ENCODE measurements at places on chromosomes 3 and 15.

GRCh38 chr3:136751316-136752171 lies 634 bp downstream of the STAG1 start:
- DNase-seq, result peak; percentile 45

- DNase-seq, result peak; percentile 55
Observed at GRCh38 chr3:51389423-51390183, 1.5 kb upstream of the RBM15B start.

- DNase-seq, result no peak
Observed at GRCh38 chr3:143092191-143092590, 27.4 kb upstream of the CHST2 start.

DNA sequence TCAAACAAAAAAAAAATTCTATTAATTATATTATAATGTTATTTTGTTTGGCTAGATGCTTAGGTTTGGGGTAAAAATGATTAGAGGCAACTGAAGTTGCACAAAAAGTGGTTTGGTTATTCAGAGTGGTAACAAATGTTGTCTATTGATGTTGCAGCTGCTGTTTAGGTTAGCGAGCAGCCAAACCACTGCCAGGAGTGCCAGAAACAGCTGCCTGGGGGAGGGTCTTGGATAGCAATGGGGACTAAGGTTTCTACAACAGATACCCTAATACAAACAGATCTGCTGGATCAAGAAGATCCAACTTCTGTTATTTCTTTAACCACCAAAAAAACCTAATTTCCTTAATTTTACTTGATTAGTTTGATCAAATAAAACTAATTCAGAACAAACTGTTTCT lies 26.6 kb downstream of the BTLA start:
- no peak for DNase-seq

DNA sequence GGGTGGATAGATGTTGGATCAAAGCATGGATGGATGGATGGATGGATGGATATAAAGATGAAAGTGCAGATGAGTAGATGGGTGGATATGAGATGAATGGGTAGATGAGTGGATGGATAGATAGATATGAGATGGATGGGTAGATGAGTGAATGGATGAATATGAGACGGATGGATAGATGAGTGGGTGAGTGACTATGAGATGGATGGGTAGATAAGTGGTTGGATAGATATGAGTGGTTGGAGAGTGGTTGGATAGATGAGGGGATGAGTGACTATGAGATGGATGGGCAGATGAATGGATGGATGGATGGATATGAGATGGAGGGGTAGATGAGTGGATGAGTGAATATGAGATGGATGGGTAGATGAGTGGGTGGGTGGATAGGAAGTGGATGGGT lies 204.6 kb upstream of the TLE3 start:
- no peak for DNase-seq

DNA sequence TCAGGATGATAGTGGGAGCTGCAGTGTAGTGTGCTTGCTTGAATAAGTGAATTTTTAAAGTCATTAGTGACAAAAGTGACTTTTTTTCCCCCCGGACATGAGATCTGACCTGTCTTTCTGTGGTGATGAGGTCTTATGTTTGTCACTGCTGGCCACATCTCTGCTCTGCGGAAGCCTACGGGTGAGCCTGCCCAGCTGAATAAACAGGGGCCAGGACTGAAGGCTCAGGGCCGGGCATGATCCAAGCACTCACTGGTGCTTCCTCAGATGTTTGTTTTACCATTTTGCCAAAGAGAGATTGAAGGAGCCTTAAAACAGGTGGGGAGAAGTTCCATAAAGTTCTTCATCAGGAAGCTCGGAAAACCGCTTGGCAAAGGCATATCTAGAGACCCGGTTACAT lies 35.0 kb downstream of the RPL39L start:
- no peak for DNase-seq

GRCh38 chr15:41011055-41011815 lies 58.0 kb downstream of the CHAC1 start:
- DNase-seq, result no peak

GRCh38 chr3:143563786-143564185 lies 284.5 kb downstream of the SLC9A9 start:
- no peak for DNase-seq

DNA sequence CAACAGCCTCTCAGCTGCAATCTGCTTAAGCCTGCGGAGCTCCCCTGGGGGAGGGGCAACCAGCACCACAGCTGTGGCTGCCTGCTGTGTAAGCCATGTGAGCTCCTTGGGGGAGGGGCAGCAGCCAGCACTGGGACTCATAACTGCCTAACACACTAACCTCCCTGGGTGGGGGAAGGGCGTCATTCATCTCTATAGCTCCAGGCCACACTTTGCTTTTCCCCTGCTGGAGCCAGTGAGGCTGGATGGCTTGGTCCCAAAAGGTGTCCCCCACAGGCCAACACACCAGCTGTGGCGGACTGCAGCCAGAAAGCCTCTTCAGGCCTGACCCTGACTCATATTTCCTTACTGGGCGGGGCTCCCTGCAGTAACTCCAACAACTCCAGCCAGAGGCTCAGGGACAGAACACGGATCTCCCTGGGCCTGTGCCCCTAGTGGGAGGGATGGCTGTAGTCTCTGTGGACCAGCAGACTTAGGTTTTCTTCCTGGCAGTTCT lies 129.8 kb downstream of the PPM1L start:
- no peak for DNase-seq

GRCh38 chr15:65066001-65066634 lies 1.7 kb downstream of the RASL12 start:
- DNase-seq, result no peak

DNA sequence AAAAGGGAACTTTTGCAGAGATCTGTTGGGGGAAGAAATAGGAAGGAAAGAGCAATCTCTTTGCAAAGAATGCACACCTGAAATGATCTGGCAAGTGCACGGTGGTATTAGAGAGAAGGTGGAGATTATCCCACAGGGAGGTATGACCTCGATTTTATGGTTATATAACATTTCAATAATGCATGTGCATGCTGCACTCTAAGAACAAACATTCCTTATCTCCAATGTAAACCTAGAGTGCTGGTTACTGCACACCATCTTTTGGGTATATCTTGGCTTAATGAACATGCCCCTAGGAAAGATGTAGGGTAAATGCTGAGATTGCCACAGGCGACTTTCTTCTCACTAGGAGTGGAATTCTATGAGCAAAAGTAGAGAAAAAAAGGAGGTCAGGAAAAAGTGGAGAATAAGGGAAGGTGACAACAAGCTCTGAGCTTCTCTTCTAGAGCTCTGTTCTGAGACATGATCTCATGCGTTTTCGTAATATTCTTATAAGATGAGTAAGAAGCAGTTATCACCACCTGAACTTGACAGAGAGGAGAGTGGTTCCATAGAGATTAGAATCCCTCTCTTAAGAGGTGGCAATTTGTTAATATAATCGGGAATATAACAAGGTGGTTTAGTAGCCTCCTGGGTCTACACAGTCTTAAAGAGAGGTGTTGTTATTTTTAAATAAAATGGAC lies 117.5 kb upstream of the TMC3 start:
- no peak for DNase-seq

DNA sequence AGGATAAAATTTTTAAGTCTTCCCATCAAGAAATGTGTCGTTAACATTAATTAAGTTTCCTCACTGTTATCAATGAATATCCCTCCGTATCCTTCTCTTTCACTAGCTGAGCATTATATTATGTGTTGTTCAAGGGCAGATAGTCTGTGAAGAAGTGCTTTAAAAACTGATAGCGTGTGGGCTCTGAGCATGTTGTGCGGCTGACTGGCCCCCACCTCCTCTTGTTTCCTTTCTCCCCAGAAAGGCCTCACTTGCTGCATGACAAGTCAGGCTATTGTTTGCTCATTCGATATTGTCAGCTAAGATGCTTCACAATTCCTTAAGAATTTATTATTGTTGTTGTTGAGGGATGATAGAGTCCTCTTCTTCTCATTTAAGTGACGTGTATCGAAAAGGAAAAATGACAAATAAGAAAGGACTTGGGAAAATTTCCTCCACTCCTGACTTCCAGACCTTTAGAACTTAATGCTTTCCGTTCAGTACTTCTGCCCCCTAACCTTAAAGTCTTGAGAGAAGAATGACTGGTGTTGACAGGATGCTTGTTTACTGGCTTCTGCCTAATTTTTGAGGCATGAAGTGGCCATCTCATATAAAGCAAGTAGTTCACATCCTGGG lies 298.3 kb downstream of the LPP start:
- DNase-seq, result no peak

DNA sequence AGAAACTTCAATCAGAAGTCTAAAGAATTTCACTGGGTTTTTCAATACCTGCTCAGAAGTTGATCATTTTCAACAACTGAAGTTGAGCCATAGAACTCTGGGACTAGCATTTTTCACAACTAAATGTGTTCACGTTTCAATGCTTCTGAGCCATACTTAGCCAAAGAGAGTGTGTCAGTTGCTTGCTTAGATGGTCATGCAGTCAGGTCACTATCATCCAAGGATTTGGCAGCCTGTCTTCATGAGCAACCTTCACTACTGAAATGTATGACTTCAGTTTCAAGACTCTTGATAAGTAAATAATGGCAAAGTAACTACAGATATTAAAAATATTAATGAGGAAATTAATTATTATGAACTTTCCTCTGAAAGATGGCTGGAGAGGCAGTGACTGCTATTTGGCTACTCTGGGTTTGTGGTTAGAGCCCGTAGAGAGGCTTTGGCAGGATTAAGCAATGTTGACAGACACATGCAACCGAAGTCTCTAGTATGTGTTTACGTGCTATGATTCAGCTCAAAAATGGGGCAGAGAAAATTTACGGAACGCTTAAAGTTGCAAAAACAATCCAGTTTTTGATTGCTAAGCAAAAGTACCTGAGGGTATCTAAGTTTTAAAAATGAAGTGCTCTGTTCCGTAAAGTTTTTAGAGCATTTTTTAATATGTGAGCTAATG lies 133.8 kb downstream of the GMNC start:
- no peak for DNase-seq

GRCh38 chr3:186003610-186004009 lies 65.8 kb upstream of the TRA2B start:
- DNase-seq, result no peak

DNA sequence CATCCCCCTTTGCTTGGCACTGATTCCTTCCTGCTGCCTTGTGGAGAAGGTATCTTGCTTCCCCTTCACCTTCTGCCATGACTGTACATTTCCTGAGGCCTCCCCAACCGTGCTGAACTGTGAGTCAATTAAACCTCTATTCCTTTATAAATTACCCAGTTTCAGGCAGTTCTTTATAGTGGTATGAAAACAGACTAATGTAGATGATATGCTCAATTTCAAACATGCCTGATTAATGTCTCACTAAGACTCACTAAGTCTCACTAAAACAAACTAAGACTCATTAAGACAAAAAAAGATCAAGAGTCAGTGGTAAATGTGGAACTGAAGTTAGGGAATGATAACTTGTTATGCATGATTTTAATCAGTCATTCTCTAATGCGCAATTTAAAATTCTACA lies 606.6 kb downstream of the RBMS3 start:
- DNase-seq, result no peak

Data from activated CD4-positive, alpha-beta T cell treated with anti-CD3 and anti-CD28 coated beads, Interleukin-2, Interleukin-4, amounts not matched to agents 100 ng/mL and 50 ng/mL, durations not matched to agents 16 hours and 8 hours (primary cell).